ENCODE measurements at places on chromosomes 7 and 10.

DNA sequence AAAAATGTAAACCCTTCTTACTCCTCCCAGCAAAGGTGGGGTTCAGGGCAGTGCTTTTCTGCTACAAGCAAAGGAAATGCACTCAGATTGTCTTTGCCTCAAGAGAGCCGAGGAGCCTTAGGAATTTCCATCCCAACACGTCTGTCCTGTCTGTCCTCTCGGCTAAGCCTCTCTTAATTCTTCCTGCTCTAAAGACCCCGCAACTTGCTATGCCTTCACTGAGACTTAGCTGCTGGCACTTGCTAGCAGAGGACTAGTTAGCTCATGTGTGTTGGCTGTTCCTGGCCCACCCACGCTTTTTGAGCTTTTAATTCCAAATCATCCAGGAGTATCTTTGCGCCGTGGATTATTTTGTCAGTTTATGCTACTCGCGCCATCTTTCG is 481 bp upstream of the NPM3 start:
- DNase-seq: no peak

DNA sequence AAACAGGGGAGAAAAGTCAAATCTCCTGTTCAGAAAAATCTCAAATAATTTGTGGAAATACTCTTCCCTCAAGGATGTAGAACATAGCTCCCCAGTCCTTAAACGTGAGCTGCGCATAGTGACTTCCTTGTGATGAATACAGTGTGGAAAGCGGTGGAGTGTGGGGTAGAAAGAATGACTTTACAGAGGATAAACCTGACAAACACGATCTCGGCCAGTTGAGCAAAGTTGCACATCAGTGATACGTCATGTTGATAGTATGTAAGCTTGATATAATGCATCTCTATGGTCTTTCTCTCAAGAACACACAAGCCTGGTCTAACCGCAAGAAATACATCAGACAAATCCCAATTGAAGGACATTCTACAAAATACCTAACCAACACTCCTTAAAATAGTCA is 32.0 kb upstream of the ZCCHC24 start:
- no peak for DNase-seq

DNA sequence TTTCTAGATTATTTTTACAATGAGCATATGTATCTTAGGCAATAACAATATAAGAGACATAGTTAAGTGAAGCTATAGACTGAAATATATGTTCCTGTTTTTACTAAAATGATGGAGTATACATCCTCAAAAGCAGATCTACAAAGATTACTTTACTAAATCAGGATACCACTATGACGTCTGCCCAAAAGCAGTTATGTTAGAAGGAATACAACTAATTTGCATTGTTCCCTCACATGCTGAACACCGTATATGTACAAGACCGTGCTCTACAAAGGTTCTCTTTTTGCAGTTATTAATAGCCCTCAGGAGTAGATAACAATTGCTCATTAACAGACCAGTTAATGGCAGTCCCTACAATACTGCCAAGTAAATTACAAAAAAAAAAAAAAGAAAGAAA is 137.5 kb downstream of the CD36 start:
- no peak for DNase-seq

DNA sequence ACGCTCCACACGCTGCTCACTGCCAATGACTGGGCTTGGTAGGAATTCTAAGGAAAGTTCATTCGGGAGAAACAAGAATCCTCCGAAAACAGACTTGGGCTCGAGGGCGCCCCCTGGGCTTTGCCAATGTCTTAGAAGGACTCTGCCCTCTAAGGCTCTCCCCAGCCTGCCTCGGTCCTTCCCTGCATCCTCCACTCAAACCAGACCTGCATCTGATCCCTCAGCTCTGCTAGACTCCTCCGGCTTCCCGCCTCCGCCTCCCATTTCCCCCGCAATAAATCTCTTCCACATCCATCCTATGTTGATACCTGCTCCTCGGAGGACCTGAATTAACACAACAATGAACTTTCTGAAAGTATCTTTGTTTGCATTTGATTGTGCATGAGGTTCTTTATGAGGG is 177.6 kb downstream of the PLPP4 start:
- DNase-seq: no peak

- DNase-seq: no peak
These were observed 1673.4 kb downstream of the REEP3 start for GRCh38 chr10:65194555-65194954.

- peak; percentile 23 for DNase-seq
These were observed 707 bp upstream of the C1GALT1 start for GRCh38 chr7:7181519-7182155.

DNA sequence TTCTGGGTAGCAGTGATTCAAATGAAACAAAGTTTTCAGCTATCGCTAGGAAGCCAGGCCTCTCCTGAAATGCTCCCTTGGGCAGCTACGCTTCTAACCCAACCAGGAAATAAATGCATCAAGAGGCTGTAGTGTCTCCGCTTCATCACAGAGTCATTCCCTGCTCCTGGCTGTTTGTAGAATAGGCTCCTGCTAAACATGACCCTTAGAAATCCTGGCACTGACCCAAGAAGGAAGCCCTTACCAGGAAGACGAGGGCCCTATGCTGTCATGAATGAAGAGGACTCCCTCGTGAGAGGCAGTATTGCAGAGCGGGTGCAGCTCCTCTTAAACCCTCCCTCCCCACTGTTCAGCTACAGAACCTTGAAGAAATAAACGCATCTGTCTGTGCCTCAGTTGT is 48.3 kb downstream of the NOD1 start:
- DNase-seq: no peak

GRCh38 chr10:33263453-33263852 is 71.0 kb downstream of the NRP1 start:
- DNase-seq: no peak

GRCh38 chr10:78302989-78303854 is 269.6 kb downstream of the RPS24 start:
- DNase-seq: peak; percentile 98

DNA sequence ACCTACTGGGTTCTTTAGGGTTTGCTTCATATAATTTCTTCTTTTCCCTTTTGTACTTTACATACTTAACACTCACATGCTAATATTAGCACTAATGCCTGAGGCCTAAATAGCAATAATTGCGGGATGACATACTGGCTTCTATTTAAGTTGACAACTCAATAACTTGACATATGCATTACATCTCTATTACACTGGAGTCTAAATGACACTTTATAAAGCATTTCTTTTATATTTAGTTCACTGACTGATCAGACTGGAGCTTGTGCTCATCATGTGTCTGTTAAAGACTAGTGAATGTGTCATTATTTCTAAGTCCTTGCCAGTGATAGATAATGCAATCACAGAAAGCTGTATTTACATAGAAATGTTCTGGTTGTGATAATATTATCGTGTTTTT is 472.1 kb upstream of the SEMA3A start:
- DNase-seq: no peak

DNA sequence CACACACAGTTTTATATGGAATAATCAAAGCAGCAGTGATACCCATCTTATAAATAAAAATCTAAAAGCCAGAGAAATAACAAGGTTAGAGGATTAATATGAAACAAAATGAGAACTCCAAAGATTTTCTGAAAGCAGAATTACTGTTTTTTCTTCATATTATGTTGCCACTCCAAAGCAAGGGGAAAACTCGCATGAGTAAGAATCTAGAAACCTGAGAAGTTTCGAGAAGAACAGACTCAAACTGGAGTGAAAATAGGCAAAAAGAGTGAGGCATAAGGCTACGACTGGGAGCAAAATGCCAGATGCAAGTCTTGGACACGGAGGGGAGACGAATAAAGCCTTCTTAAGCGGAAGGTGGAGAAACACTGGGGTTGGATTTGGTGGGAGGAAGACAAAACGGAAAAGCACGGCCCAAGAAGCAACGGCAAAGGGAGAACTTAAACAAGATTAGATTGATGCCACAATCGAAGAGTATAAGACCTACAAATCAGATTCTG is 923 bp downstream of the TNPO3 start:
- DNase-seq: no peak

DNA sequence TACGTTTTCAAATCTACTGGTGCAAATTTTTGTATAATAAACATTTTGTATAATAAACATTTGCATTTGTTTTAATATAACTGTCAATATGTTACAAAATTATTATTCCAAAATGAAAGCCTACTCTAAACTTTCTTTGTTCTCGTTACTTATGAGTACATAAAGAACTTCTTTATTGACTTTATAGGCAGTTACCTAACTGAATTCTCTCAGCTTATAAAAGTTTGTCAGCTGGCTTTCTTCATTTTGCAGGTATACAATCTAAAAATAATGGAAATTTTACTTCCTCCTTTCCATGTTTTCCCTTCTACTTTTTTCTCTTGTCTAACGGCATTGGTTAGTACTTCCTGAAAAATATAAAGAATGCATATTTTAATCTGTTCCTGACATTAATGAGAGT is 137.1 kb downstream of the CHCHD3 start:
- no peak for DNase-seq

- no peak for DNase-seq
These were observed 35.7 kb downstream of the GFRA1 start for GRCh38 chr10:116237260-116237659.

- peak; percentile 57 for DNase-seq
These were observed 456 bp upstream of the ACHE start for GRCh38 chr7:100895956-100896731.

DNA sequence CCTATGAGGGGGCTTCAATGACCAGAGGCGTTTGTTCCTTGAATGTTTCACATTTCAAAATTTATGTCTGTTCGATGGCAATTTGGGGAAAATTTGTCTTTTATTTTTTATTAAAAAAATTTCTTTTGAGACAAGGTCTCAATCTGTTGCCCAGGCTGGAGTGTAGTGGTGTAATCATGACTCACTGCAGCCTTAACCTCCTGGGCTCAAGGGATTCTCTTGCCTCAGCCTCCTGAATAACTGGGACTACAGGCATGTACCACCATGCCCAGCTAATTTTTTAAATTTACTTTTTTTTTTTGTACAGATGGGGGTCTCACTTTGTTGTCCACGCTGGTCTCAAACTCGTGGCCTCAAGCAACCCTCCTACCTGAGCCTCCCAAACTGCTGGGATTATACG is 39.7 kb downstream of the OTUD1 start:
- DNase-seq: no peak

DNA sequence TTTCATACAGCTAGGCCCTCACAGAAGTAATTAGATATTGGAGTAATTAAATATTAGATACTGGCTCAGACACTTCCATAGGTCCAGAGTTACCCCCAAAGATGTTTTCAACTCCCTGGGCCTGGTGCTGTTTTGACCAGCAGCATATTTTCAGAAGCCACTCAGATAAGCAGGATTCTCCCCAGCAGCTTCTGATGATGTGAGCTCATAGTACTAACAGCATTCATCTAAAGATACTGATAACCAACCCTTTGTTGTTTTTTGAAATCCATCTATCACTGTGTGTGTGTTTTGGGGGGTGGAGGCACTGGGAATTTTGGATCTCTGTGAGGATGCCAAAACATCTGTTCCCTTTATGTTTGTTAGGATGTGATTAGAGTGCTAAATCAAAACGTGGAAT is 52.7 kb downstream of the VPS50 start:
- DNase-seq: no peak

- no peak for DNase-seq
These were observed 111.4 kb downstream of the SRPK2 start for GRCh38 chr7:105277341-105277740.

DNA sequence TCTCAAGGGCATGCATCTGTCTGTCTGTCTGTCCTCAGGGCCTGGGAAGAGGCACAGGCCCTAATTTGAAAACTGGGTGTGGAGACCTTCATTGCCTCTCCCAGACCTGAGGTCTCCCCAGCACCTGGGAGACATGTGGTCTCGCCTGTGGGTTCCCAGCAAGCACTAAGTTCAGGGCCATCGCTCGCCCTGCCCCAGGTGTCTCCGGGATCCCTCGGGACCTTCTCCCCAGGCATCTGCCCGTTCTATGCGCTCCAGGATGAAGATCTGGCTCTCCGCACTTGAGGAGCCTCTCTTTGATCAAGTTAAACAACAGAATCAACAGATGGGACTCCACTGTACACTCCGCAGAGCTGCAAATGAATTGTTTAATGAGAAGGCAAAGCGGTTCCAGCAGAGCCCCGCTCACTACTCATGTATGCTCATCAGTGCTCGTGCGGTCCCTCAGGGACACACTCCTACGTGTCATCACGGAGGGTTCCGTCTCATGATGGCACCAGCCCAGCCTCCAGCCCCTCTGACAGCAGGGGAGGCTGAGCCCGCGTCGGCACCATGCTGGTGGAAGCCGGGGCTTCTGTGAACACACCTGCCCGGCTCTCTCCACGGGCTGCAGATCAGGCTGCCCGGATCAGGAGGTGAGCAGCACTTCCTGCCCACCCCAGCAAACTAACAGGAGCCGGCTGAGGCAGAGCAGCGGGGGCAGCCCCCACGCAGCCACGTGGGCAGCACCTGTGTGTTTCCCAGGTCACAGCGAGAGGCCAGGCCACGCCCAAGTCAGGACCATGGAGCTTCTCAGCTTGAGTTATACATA is 132.8 kb downstream of the TCERG1L start:
- DNase-seq: no peak

DNA sequence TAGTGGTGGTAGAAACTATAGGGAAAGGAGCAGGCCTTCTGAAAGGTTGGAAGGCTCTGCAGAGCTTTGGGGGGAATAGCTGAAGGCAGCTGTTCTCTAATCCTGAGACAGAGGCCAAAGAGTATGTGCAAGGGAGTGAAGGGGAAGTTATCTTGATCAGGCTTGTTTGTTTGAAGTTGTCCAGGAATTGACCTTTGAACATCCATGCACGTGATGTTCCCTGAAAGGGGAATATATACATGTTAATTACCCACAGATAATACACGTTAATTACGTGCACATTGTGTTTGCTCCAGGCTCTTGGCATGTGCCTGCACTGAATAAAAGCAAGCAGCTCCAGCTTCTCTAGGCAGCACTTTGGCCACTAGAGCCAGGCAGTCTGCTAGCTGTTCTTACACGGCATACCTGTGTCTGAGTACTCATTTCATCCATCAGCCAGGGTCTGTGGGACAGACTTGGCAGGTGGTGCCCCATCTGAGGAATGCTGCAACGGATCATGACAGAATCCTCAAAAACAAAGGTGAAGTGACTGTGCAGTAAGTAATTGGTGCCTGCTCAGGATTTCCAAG is 18.0 kb upstream of the STARD3NL start:
- DNase-seq: no peak

DNA sequence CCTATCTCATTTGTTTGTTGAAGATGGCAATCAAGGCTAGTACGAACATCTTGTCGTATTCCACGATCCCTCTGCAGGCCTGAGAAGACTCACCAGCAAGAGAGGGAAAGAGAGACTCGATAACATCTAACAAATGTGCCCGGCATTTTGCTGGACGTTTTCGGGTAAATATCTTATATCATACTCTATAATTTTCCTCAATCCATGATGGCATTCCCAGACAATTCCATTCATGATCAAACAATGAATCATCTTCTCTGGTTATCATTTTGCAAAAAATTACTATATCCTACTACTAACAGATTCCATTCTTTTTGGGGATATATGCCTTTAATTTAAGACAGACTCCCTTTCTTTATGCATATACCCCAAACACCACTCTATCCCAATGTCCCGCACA is 118.1 kb downstream of the TYW1B start:
- no peak for DNase-seq

- DNase-seq: no peak
These were observed 540.0 kb downstream of the TCERG1L start for GRCh38 chr10:130771491-130771946.
